ENCODE measurements at places on chromosomes 6 and 20.

DNA sequence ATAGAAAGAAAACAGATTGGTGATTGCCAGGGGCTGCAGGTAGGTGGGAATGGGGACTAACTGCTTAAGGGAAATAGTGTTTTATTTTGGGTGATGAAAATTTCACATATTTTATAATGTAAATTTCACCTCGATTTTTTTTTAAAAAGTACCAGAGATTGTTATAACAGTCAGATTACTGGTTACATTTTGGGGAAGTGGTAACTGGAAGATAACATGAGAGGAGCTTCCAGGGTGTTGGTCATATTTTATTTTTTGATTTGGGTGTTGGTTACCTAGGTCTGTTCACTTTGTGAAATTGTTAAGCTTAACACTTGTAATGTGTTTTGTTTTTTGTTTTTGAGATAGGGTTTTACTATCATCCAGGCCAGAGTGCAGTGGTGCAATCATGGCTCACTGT, 17.2 kb upstream of the CRIP3 start:
- DNase-seq: no peak

DNA sequence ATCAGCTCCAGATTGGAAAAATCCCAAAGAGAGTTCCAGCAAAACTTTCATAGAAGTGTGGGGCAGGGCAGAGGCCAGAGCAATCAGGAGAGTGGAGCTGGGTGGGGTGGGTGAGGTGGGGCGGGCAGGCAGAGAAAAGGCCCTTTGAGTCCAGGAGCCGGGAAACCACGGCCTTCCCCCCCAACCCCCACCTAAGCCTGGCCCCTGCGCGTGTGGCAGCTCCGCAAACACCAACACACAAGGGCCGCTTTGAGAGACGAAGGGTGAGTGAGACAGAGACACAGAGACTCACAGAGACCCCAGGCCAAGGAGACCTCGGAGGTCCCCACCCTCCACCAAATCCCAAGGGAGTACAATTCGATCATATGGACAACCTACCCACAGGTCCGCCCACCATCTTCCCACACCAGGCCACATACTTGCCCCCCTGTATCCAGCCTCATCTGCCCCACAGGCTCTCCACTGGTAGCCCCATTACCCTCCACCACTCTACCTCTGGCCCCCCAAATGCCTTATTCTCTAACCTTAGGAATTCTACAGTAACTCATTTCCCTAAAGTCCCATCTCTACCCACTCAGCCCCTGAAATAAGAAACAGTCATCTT, 1.7 kb downstream of the COL11A2 start:
- DNase-seq: no peak

DNA sequence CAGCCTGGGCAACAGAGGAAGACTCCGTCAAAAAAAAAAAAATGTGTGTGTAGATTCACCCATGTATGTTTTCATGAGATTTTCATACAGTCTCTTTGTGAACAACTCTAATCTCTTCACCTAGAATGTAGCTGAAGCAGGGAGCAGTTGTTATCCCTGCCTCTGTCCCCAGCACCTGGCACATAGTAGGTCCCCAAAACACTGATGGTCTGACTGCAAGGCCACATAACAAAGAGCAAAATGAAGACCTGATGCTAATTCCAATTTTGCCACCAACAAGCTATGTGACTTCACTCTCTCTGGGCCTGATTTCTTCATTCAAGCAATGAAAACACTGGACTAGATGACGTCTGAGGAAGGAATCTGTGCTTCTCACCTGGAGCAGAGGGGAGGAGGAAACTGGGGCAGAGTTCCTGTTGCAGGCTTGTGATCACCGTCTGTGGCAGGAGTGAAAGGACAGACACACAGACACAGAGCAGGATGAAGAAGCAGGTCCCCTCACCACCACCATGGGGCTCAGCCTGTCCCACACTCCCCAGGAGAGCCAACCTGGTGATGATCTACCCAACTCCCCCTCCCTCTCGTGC, 4.6 kb downstream of the SLC44A4 start:
- no peak for DNase-seq

GRCh38 chr6:105310371-105310770, 92.5 kb downstream of the PREP start:
- DNase-seq: no peak

GRCh38 chr6:6911391-6911790, 196.4 kb upstream of the RREB1 start:
- DNase-seq: no peak

DNA sequence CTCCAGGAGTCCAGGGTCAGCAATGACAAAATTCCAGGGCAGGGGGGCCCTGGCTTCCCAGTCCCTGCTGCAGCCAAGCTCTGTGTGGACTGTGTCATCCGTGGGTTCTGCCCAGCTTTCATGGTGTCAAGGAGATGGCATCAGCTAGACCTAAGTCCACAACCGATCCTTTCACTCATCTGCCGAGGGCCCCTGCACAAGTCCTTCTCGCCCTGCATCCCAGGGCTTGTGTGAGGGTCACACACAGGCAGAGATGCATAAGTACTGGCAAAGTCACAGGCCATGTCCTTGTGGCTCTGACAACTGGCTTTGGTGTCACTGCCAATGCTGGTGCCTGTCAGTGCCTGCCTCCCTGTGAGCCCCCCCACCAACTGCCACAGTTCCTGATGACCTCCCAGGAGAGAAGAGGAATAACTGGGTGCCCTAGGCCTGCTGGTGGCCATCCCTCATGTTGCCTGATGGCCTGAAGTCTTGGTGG, 181.4 kb upstream of the CST7 start:
- peak; percentile 40 for DNase-seq

DNA sequence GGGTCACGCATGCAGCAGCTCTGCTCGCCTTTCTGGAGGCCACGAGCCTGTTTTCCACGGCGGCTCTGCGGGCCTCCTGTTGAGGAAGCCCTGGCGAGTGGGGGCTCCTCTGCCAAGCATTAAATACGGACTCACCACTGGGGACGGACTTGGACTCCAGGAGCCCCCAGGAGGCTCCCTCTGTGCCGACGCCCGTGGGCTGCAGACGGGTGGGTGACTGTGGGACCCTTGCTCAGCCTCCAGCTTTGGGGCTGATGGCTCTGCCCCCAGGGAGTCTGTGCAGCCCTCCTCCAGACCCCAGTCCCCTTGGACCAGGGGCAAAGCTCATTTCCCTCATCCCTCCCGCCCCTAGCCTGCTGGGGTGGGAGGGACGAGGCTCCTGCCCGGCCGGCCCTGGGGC, 236.2 kb downstream of the TAF4 start:
- DNase-seq: no peak

GRCh38 chr6:163333038-163333437, 81.5 kb upstream of the QKI start:
- no peak for DNase-seq

GRCh38 chr6:19311786-19312185, 525.4 kb upstream of the ID4 start:
- no peak for DNase-seq

DNA sequence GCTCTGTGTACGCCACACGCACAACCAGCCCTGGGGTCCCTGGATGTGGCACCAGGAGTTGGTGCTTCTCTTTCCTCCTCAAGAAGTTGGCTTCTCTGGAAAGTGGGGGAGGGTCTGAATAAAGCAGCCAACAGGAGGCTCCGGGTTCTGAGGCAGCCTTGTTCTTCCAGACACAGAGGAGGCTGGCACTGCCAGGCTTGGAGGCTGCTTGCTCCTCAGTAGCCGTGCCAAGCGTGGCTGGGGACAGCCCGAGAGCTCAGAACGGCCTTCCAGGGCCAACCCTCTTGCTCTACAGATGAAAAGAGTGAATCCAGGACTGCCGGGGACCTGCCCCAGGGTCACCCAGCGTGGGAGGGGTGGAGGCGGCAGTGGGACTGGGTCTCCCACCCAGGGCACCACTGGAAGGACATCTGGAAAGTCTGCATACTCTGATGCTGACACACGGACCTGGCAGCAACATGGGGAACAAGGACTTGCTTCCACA, 70.4 kb downstream of the SLC22A23 start:
- no peak for DNase-seq

DNA sequence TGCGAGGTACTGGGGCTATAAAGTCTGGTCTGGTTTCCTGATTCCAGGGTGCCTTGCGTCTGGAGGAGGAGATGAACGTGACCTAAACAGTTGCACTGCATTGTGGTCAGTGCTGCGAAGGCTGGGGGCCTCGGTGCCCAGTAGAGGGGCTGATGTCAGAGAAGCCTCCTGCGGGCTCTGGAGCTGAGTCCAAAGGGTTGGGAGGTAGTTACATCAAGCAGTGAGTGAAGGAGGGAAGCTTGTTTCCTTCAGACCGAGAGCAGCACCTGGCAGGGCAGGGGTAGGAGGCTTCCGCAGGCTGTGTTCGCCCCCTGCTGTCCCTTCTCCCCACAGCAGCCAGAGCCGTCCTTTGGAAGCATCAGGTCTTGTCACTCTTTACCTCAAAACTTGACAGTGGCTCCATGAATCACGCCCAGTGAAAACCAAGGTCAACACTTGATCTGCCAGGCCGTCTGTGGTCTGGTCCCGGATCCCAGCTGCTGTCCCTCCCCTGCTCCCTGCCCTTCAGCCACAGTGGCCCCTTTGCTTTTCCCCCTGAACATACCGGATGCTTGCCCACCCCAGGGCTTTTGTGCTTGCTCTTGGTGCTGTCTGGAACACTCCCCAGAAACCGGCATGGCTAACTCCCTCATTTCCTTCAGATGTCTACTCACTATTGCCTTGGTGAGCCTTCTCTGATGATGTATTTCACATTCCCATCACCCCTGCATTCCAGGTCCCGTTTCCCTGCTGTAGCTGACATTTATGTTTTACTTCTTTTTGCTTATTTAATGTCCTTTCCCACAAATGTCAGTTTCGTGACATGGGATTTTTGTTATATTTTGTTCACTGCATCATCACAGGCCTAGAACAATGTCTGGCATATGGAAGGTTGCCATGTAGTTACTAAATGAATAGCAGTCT, 7.0 kb downstream of the DYNLRB1 start:
- no peak for DNase-seq

- DNase-seq: no peak
Observed at GRCh38 chr6:106790149-106790770, 160.9 kb downstream of the QRSL1 start.

All from ascending aorta (tissue), 2 donors.